ENCODE measurements at places on chromosomes 2 and 18.

DNA sequence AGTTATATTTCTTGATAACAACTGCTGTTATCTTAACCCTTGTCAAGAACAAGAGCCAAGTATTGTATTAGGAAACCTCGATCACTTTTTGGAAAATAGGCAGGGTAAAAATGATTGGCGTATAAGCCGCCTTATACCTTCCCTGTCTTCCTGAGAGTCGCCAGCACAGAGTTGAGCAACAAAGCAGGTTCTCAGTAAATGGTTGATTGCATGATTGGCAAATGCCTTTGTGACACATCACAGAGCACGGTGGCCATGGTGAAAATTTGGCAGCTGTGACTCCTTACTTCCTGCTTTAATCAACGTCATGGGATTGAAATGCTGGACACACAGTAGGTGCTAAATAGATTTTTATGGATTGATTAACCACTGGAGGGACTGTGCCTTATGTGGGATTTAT, 3.9 kb upstream of the KLHL29 start:
- DNase-seq = no peak

DNA sequence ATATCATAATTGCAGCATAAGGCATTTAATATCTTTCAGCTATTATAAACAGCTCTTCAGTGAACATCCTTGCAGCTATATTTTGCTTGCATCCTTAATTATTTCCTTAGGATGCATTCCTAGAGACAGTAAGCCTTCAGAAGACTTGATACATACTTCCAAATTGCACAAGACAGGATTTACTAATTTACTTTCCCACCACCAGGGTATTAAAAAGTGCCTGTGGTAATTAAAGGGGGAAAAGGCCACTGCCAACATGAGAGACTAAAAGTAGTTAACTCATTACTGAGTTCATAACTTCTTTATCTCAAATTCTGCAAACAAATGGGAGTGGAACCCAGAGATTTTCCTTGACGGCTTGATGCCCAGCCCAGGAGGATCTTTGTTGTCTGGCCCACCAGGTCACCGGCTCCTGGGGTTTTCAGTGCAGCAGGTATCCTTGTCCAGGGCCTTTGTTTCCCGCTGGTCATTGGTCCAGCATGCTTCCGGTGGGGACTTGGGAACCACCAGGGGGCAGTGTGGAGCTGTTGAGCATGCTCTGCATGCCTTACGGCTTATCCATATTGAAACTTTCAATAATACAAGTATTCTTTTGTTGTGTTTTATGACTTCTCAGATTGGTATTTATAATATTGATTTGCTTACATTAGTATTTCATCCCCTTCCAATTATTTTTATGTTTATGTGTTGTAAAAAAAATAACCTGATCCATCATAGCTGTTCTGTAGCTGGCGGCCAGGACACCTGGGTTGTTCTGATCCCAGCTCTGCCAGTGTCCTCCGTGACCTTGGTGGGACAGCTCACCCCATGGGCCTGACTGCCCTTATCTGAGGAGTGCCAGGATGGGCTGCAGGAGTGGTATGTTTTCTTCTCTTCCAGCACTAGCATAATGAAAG, 61.4 kb downstream of the TGOLN2 start:
- DNase-seq = peak; percentile 45

DNA sequence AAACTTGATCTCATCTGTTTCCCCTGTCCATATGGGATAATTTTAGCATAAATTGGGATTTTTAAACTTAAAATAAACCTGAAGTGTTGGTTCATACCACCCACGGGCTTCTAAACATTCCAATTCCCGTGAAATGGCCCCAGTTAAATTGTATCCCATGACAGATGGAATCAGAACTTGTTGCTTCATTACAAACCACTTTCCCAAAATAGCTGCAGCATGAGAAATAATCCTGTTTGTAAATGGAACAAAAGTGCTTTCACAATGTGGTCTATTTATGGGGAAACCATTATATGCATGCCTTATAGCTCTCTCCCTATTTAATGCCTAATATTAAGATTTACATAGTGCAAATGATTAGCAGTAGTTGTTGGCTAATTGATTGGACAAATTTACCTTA, 15.9 kb downstream of the SCG2 start:
- DNase-seq = no peak

DNA sequence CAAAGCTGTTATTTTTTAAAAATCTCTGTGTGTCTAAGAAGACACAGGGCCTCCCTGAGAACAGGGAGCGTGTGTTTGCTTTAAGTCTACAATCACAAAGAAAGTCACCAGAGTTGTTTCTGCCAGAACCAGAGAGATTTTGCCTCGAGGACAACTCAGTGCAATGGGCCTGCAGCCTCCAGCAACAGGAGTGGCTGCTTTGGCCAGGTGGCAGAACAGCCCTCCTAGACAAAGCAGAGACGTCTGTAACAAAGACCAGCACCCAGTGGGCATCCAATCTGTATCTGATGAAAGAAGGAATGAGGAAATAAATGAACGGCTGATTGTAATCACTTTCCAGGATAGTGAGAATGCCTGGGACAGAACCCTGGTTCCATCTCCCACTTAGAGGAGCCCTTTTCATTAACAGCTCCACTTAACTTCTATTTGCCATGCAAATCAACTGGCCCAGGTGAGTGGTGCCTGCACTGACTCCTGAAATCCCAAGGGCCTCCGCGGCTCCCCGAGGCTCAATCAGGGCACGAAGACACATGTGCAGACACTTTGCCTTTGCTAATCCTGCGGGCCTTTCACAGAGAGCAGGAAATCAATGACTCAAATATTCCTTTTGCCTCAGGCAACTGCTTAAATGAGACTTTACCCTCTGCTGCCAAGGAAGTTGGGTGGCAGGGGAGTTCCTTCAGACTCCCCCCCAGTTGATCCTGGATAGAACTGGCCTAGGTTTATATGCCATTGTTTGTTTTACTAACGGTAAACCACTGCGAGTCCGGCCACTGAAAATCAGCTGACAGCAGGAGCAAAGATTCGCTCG, 146.5 kb downstream of the CABLES1 start:
- DNase-seq = no peak

DNA sequence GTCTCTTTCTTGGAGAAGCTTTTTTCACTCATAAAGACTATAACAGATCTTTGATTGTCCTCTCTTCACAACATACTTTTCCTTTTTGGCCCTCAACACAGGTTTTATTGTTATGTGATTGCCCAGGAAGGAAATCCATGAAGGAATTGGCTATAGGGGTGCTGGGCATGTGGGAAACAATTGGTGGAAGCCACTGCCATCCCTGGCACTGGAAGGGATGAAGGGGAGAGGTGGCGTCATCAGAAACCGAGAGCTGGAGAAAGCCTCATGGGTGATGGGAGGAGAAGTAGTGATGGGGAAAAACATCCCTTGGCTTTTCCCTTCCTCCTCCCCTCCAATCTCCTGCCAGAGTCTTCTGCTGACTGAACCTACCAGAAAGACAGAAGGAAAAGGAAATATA, 106.2 kb downstream of the SPOPL start:
- DNase-seq = no peak

DNA sequence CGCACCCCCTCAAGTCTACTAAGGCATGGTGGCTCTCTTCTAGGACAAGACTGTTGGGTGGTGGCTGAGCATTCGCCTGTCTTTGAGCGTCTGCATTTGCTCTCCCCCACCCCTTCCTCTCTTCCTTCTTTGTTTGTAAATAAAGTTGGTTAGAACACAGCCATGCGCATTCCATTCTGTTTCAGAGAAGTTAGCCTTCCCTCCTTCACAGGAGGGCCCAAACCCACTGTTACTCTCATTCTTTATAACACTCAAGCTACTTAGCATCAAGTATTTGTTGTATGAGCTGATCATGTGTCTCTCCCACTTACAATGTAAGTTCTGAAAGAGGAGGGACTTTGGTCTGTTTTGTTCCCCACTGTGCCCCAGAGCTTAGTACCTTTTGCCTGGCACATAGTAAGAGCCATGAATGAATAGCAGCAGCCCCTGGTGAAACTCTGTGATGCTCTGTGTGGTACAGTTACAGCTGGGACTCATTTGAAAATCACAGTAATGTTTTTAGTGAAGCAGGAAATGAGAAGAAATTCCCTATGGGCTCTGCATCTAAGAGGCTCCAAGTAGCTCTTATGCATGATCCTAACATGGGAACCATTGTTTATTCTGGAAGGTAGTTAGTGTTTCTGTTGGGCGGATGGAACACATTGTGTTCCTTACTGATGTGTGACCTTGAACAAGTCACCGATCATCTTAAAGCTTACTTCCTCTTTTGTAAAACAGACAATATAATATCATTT, 7.7 kb downstream of the MGAT5 start:
- no peak for DNase-seq

DNA sequence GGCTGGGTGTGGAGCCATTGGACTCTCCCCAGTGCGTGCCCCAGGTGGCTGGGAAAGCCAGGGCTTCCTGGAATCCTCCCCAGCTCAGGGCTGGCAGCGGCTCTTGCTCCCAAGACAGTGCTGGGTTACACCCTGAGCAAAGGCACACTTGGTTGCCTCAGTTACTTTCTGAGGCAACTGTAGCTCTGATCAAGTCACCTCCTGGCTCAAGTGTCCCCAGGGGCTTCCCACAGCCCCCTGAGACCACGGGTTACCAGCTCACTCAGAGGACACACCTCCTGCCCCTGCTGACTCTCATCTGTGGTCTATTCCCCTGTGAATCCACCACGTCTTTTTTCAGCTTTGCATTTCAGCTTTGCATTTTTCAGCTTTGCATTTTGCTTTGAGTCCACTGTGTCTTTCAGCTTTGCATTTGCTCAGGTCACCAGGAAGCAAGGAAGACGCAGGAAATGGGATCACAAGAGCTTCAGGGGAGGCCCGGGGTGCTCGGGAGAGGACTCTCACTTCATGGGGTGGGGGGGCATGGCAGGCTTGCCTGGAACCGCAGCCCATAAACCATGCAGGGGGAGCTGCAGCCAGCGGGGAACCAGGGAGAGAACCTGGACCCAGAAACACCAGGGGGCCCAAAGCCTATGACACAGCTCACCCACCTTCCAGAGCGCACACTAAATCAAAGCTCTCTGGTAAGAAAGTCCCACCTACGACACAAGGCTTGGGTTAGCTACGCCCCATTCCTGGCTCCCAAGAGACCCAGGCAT, 138.0 kb upstream of the ASB18 start:
- DNase-seq = no peak

DNA sequence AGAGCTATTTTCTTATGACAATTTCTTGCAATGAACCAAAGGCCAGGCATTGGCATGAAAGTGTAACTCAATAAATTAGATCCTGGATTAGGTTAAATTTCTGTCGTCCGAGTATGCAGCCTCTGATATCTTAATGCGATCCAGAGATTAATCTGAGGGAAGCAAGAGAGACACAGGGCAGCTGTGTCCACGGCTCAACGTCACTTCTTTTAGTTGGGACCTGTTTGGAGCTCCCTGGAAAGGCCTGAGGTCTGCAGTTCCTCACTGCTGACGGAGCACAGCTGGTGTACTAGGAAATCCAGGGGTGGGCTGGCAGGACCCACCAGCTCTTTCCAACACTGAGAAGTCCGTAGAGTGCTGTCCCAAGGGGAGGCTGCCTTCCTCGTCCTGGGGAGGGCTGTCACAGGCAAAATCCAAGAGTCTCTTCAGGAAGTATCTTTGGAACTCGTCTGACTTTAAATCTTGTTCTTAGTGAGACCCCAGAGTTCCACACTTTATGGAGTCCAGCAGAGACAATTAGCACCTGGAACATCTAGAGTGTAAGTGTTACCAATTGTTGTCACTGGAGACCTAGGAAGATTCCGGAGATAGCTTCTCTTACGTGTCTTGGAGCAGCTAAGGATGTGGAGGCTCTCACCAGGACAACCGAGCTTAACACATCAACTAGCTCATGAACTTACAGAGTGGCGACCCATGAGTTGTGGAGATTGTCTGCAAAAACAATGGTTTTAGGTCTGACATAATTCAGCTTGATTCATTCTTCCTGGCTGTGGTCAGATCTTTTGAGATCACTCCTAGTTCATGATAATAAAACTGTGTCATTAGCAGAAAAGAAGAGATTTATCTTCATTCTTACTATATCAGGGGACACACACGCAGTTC, 173.7 kb downstream of the ACKR3 start:
- no peak for DNase-seq

DNA sequence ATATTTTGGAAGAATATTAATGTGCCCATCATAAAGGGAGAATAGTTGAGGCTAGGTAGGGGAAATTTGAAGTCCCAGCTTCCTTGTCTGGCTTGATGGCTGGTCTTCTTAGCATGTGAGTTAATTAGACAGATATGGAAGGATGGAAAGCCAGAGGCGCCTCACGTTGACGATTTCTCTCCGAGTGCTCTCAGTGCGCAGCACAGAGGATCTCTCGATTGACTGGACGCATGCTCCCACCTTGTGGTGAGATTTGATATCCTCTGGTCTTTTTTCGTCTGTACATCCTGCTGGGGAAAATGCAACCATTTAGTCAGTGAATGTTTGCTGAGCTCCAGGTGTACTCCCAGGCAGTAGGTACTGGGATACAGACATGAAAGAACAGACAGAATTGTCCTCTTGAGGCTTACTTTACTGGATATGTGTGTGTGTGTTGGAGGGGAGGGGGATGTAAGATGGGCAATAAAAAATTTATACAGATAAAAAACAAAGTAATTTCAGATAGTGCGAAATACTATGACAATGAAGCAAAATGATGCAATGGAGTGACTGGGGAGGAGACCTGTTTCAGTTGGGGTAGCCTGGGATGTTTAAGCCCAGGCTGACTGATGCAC, 66.9 kb upstream of the ZNG1B start:
- peak; percentile 14 for DNase-seq

- DNase-seq = no peak
Measured at GRCh38 chr2:75310876-75311275, 111.6 kb upstream of the TACR1 start.

GRCh38 chr2:20217041-20217970, 7.6 kb downstream of the SDC1 start:
- no peak for DNase-seq

DNA sequence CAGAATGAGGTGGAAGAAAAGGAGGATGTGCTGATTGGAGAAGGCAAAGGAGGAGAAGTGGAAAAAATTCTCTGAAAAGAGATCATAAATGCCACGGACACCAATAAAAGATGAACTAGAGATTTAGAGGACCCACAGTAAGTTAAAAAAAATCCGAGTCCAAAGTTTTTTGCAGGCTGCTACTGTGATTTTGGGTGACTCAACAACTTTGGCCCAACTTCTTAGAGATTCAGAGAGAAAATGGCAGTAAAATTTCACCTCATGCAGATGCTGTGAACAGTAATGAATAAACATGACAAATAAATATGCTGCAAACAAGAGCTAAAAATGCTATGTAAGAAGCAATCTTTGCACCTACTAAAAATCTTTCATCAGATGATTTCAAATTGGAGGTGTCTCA, 176.9 kb upstream of the SESTD1 start:
- no peak for DNase-seq

DNA sequence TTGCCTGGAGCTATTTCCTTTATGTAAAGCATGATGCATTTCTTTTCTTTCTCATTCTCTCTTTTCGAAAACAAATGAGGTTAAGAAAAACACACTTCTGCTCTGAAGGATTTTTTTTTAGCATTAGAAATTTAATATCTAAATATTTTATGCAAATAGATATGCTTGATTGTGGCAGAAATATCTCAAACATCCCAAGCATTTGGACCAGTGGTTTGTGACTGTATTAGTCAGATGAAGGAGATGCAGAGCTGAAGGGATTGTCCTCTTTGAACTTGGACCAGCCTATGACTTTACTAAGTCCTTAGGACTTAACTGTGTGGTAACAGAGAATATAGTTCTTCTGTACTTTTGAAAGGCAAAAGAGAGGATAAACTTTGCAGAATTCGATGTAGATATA, 335.9 kb upstream of the NT5C1B start:
- no peak for DNase-seq

GRCh38 chr2:157853820-157854219, 22.3 kb downstream of the ACVR1 start:
- DNase-seq = no peak

- no peak for DNase-seq
Measured at GRCh38 chr2:217934321-217935131, 68.3 kb downstream of the TNS1 start.
